ENCODE measurements at places on chromosomes 11 and 22.

- DNase-seq: peak; percentile 66
Measured at GRCh38 chr22:20550851-20551744, 43.7 kb downstream of the MED15 start.

- no peak for DNase-seq
Measured at GRCh38 chr22:35484651-35485556, 55.7 kb upstream of the RASD2 start.

GRCh38 chr11:96015906-96016565 is 92.1 kb upstream of the MTMR2 start:
- no peak for DNase-seq

DNA sequence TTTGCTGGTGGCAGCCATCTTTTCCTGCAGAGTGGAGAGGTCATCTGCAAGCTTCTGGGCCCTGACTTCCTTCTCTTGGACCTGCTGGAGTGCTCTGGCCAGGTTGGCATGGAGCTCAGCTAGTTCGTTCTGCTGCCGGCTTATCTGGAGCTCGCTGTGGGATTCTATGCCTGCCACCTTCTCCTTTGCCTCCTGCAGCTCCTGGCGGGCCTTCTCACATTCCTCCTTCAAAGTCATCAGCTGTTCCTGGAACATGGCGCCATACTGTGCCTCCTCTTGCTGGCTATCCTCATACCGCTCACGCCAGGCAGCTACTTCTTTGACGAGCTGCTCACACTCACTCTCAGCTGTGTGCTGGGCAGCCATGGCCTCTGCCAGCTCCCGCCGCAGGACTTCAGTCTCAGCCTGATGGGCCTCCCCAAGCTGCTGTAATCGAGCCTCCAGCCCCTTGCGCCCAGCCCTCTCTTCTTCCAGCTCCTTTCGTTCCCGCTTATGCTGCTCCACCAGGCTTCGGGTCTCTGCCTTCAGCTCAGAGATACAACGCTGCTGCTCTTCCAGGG is 16.1 kb downstream of the IL18BP start:
- DNase-seq: no peak

- no peak for DNase-seq
Measured at GRCh38 chr11:44241851-44242250, 68.1 kb downstream of the ALX4 start.

DNA sequence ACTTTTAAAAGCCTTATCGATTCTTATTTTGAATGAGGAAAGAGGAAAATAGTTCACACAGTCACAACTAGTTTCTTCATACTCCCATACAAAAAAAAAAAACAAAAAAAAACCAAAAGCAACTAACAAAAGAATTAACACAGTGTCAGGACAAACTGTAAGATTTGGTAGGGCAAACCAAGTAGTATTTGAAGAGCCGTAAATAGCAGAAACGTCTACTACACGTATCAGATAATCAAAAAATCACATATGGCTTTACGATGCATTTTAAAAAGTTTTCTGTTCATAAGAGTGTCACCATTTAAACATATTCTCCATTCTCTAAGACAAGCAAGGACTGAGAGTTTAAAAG is 2.3 kb downstream of the PICALM start:
- no peak for DNase-seq

Measured in stimulated activated CD4-positive, alpha-beta T cell treated with anti-CD3 and anti-CD28 coated beads, Interleukin-4, amount 100 ng/mL, for 1 hour (primary cell).